HepG2 (cell line): ENCODE measurements at places on chromosomes 7 and 10.
A peak's percentile ranks its signal among the peaks of the same experiment; 100 is the strongest.

DNA sequence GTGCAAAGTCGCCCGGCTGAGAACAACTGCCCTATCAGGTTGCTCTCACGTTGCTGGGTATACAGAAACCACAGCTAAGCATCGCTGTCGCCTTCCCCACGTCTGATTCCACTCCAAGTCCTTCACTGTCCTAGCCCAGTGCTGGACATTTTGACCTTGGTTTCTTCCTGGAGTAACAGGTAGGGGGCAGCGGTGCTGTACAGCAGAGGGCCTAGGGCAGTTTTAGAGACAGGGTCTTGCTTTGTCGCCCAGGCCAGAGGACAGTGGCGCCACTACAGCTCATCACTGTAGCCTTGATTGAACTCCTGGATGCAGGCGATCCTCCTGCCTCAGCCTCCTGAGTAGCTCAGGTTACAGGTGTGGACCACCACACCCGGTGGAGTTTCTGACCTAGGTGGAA is 2.6 kb downstream of the CLDN15 start:
- no peak overlapping the region for H3K27ac ChIP-seq
- DNase-seq = peak; percentile 29
- no peaks in the 10 kb centered on the region; the same call in 1 of the 2 replicates for H3K36me3 ChIP-seq
- H3K4me3 ChIP-seq = no peak overlapping the region
- no peaks in the 10 kb centered on the region for H3K27me3 ChIP-seq

- no peak overlapping the region for H3K4me3 ChIP-seq
- H3K27me3 ChIP-seq = no peaks in the 10 kb centered on the region
- H3K27ac ChIP-seq = no peak overlapping the region
Observed at GRCh38 chr10:122325235-122325634, 49.3 kb upstream of the PLEKHA1 start.

GRCh38 chr10:3530783-3531645 is 254.0 kb downstream of the KLF6 start:
- DNase-seq = no peak
- peaks cover 2% of the 10 kb centered on the region; the same call in 1 of the 2 replicates for H3K27me3 ChIP-seq
- H3K27ac ChIP-seq = no peak overlapping the region
- no peaks in the 10 kb centered on the region for H3K4me1 ChIP-seq

- no peak for DNase-seq
- H3K27me3 ChIP-seq = no peaks in the 10 kb centered on the region
- no peaks in the 10 kb centered on the region for H3K36me3 ChIP-seq
- no peak overlapping the region for H3K4me3 ChIP-seq
- H3K4me1 ChIP-seq = no peaks in the 10 kb centered on the region
Observed at GRCh38 chr10:1939016-1939415, 201.7 kb upstream of the ADARB2 start.

DNA sequence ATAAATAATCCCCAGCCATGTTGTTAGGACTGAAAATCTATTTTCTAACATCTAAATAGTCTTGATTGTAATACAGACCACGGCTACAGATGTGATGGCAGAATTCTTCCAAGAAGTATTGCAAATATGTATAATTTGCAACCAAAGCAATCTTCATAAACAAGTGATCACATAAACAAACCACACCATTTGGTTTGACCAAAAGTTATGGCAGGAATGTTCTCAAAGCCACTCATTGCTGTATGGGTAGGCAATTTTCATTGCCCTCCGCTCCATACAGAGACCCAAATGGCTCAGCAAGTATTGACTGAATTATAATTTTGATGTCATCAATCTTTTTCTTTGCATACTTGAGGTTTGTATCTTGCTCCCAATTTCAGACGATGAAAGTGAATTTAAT is 19.0 kb upstream of the RHOBTB1 start:
- no peaks in the 10 kb centered on the region for H3K36me3 ChIP-seq
- no peaks in the 10 kb centered on the region for H3K27me3 ChIP-seq
- no peak for DNase-seq
- H3K4me1 ChIP-seq = peaks cover 38% of the 10 kb centered on the region

GRCh38 chr10:117408436-117409384 is 33.5 kb upstream of the PDZD8 start:
- no peaks in the 10 kb centered on the region for H3K27me3 ChIP-seq
- H3K4me3 ChIP-seq = no peak overlapping the region
- H3K4me1 ChIP-seq = peaks cover 56% of the 10 kb centered on the region
- DNase-seq = no peak

DNA sequence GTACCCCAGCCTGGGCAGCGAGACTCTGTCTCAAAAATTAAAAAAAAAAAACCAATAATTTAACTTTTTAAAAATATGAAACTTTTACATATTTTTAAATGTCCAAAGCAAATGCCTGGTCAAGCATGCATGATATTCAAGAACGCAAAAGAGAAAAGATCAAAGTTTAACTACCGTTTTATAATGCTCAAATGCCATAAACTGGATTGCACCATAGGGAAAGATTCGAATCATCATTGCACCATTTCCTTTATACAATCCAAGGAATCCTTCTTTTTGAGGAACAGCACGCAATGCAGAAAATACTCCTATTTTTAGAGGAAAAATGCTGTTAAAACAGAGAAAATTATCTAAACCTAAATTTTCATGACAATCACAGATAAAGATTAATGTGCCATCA is 20.9 kb downstream of the SLC25A16 start:
- H3K27ac ChIP-seq = no peak overlapping the region
- no peaks in the 10 kb centered on the region for H3K4me1 ChIP-seq
- H3K27me3 ChIP-seq = no peaks in the 10 kb centered on the region

- no peak for DNase-seq
- H3K27ac ChIP-seq = no peak overlapping the region
- H3K36me3 ChIP-seq = no peaks in the 10 kb centered on the region
- no peak overlapping the region for H3K4me3 ChIP-seq
- no peaks in the 10 kb centered on the region for H3K4me1 ChIP-seq
Observed at GRCh38 chr10:1264001-1264400, 207.8 kb downstream of the WDR37 start.

DNA sequence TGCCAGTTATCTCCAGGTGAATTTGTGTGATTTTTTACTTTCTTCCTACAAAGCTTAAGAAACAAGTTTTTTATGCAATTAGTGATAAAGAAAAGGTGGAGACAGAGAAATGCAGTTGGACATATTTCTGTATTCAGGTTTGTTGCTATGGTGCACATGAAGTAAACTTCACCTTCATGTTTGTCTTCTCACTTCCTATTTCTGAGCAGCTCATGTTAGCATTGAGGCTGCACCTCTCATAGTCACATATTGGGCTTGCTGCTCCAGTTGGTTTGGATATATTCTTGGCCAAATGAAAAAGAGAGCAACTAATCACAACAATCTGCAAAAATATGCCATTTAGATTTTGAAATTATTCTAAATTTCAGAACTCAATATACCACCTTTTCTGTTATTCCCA is 475.6 kb upstream of the ZWINT start:
- no peaks in the 10 kb centered on the region for H3K27me3 ChIP-seq
- DNase-seq = no peak
- H3K27ac ChIP-seq = no peak overlapping the region
- H3K4me1 ChIP-seq = no peaks in the 10 kb centered on the region
- no peaks in the 10 kb centered on the region for H3K36me3 ChIP-seq
- no peak overlapping the region for H3K4me3 ChIP-seq

GRCh38 chr10:24381235-24382010 is 172.5 kb downstream of the KIAA1217 start:
- no peaks in the 10 kb centered on the region for H3K27me3 ChIP-seq
- H3K4me1 ChIP-seq = peaks cover 15% of the 10 kb centered on the region
- H3K36me3 ChIP-seq = peaks cover 7% of the 10 kb centered on the region; the same call in 2 of the 3 replicates
- no peak overlapping the region for H3K4me3 ChIP-seq
- H3K27ac ChIP-seq = no peak overlapping the region

- H3K4me3 ChIP-seq = no peak overlapping the region
- H3K27me3 ChIP-seq = no peaks in the 10 kb centered on the region
- no peaks in the 10 kb centered on the region for H3K36me3 ChIP-seq
- no peak for DNase-seq
- no peaks in the 10 kb centered on the region for H3K4me1 ChIP-seq
Observed at GRCh38 chr10:62354916-62355315, 19.3 kb upstream of the ZNF365 start.

DNA sequence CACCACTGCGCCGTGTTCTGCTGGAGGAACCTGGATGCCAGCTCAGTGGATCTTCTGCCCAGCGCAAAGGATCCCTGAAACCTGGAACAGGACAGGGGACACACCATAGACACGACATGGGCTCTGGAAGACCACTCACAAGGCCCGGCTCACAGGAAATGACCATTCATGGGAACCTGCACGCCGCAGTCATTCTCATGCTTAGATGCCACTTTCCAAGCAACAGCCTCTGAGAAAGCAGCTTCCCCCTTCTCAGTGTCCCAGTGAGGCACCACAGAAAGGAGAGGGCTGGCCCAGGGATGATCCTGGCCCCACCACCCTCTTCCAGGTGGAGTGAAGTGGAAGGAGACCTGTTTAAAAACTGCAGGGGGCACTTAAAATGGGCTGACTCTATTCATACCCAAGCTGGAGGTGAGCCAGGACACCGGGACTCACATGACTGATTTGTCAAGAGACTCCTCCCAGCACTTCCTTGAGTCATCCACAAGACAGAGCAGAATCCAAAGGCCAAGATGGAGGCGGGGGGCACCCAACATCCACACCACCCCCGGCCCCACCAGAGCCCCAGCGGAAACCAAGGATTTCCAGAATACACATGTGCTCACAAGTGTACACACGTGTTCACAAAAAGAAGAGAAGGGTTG is 11.2 kb downstream of the CTBP2 start:
- H3K36me3 ChIP-seq = no peaks in the 10 kb centered on the region
- H3K27me3 ChIP-seq = peaks cover 17% of the 10 kb centered on the region
- H3K4me3 ChIP-seq = no peak overlapping the region
- H3K27ac ChIP-seq = no peak overlapping the region

GRCh38 chr7:134941185-134941900 is 45.0 kb upstream of the AGBL3 start:
- no peaks in the 10 kb centered on the region for H3K27me3 ChIP-seq
- peak overlapping the region; percentile 2 for H3K27ac ChIP-seq
- H3K4me3 ChIP-seq = no peak overlapping the region
- DNase-seq = no peak
- peaks cover 23% of the 10 kb centered on the region; the same call in 1 of the 3 replicates for H3K36me3 ChIP-seq

DNA sequence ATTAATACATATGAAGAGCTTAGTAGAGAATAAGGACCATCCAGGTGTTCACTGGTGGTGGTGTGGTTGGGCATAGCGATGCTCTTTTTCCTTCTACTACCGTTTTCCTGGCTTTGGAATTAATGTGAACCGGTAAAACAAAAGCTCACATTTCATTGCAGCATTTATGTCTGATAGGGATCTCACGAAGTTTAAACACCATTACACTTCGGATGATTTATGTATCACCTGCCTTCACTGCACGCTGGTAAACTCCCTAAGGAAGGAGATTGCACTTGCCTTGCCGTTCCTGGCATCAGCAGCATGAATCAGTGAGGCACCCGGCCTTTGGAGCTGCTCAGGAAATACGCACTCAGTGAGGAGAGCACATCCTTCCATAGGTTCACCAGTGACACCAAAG is 47.5 kb downstream of the WIPF3 start:
- no peaks in the 10 kb centered on the region for H3K36me3 ChIP-seq
- no peaks in the 10 kb centered on the region for H3K4me1 ChIP-seq
- no peak overlapping the region for H3K4me3 ChIP-seq
- H3K27ac ChIP-seq = no peak overlapping the region
- no peak for DNase-seq

GRCh38 chr10:70352401-70353097 is 29.9 kb downstream of the LRRC20 start:
- H3K36me3 ChIP-seq = no peaks in the 10 kb centered on the region
- H3K4me1 ChIP-seq = peaks cover 87% of the 10 kb centered on the region
- DNase-seq = peak; percentile 95
- H3K27ac ChIP-seq = peak overlapping the region; percentile 90

- no peak overlapping the region for H3K4me3 ChIP-seq
- no peak overlapping the region for H3K27ac ChIP-seq
- no peaks in the 10 kb centered on the region for H3K36me3 ChIP-seq
- no peak for DNase-seq
- peaks cover 22% of the 10 kb centered on the region for H3K27me3 ChIP-seq
Observed at GRCh38 chr10:78286186-78286585, 252.5 kb downstream of the RPS24 start.

GRCh38 chr10:103923502-103923901 is 5.5 kb upstream of the STN1 start:
- peak; percentile 37 for DNase-seq
- no peak overlapping the region for H3K27ac ChIP-seq
- no peaks in the 10 kb centered on the region for H3K27me3 ChIP-seq
- no peaks in the 10 kb centered on the region for H3K36me3 ChIP-seq
- H3K4me3 ChIP-seq = no peak overlapping the region

DNA sequence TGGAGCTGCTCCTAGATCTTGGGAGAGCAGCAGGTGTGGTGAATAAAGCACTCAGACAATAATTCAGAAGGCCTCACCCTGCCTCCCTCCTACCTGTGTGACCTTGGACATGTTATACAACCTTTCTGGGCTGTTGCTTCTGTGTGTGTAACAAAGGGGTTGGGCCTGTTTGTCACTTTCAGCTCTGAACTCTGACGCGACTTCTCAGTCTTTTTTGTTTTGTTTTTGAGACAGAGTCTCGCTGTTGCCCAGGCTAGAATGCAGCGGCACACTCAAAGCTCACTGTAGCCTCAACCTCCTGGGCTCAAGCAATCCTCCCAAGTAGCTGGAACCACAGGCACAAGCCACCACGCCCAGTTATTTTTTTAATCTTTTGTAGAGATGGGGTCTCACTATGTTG is 89.3 kb downstream of the DNMBP start:
- H3K36me3 ChIP-seq = 0 out of 2 replicates have a peak, but pooled peaks cover 3% of the 10 kb centered on the region
- H3K27ac ChIP-seq = no peak overlapping the region
- H3K27me3 ChIP-seq = no peaks in the 10 kb centered on the region
- peaks cover 26% of the 10 kb centered on the region for H3K4me1 ChIP-seq

DNA sequence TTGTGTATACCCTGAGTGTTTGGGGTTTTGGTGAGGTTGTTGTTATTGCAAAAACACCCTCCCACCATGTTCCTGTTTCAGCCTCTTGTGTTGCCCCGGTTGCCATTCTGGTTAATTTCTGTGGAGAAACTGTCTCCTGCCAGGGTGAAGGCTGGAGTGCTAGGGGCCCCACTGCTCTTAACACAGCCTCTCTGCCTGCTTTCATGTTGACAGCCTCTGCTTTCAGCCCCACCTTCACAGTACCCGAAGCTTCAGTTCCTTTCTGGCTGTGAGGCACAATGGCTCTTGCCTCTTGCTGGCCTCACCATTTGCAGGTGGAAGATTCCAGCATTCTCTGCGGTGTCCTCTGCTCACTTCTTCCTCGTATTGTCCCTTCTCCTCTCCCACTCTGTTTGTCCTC is 19.2 kb downstream of the SLC18A2 start:
- DNase-seq = no peak
- no peaks in the 10 kb centered on the region for H3K27me3 ChIP-seq
- peaks cover 28% of the 10 kb centered on the region for H3K4me1 ChIP-seq
